ENCODE measurements at places on chromosomes 6 and 20.

DNA sequence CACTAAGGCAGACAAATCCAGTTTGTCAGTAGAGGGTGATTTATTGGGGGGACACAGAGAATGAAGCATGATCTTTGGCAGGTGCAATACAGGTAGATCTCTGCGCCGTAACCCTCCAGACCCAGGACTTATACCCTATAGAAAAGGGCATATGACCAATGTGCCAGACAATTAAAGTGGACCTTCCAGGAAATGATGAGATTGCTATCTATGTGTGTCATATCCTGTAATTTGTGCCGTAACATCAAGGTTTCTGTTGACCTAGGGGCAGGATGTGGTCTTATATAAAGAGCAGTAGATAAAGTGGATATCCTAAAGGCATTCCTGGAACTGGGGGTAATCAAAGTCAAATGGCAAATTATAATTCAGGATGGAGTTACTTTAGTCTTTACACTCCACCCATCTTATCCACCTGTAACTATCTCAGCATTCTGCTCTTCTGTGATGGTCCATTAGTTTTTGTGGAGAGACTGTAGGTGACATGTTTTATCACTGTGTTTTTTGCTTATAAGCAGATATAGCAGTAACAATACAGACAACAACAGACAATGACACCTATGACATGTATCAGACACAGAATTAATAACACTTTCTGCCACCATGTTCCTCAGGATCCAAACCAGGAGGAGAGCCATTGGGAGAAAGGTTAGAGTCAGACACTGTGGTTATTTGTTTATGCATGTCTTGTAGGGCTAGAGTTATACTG lies 43.1 kb upstream of the ZNF337 start:
- no peak for DNase-seq

GRCh38 chr20:17987988-17988387 lies 19.2 kb downstream of the MGME1 start:
- no peak for DNase-seq

DNA sequence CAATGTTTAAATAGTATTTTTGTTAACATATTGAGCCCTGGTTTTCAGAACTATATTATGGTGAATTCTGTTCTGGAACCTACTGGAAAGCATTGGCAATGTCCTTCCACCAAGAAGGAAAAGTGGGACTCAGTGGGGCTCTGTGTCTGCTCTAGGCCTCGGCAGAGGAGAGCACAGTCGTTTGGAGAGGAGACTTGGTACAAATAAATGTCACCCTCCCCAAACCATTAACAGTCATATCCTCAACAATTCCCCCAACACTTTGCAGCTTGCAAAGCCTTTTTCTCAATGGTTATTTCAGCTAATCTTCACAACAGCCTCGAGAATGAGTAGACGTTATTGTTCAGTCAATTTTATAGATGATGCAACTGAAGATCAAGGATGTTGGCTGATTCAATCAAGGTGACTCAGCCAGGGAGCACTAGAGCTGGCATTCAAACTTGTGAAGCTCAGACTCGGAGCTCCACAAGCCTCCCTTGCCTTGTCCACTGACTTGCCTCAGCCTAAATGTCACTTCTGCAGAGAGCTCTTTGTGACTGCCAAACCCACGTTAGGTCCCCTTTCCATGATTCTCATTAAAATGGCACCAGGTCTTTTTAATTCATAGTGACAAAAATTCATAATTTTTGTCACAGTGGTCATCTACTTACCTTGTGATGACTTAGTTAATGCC lies 60.6 kb downstream of the TOX2 start:
- DNase-seq, result no peak

- DNase-seq, result no peak
Measured at GRCh38 chr6:79742030-79742429, 110.9 kb downstream of the SH3BGRL2 start.

DNA sequence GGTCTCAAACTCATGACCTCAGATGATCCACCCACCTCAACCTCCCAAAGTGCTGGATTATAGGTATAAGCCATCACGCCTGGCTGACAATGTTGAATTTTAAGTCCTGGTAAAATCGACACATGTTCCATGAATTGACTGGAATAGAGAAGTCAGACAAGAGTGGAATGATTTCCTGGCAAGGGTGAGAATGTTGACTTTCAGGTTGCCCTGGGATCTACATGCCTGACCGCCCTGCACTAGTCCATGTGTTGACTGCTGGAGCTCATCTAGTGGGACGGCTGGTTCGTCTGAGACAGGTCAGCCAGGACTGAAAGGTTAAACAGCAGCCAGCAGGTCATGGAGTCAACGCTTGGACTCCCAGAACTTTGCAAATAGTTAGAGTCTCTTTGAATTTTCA lies 88.8 kb downstream of the SASH1 start:
- no peak for DNase-seq

GRCh38 chr6:146286961-146287360 lies 256.7 kb upstream of the RAB32 start:
- no peak for DNase-seq

DNA sequence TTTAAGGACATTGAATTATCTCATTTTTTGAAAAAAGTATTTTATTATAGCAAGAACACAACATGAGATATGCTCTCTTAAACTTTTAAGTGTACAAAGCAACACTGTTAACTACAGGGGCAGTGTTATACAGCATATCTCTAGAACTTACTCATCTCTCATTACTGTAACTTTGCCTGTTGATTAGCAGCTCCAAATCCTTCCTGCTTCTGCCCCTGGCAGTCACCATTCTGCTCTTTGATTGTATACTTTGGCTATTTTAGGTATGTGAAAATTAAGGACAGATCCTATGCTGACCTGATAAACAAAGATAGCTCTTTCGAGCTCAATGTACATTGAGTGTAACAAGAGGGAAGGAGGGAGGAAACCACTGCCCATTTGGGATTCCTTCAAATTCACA lies 1349.8 kb upstream of the GJE1 start:
- no peak for DNase-seq

GRCh38 chr6:63864061-63864460 lies 228.5 kb downstream of the PHF3 start:
- DNase-seq, result no peak

DNA sequence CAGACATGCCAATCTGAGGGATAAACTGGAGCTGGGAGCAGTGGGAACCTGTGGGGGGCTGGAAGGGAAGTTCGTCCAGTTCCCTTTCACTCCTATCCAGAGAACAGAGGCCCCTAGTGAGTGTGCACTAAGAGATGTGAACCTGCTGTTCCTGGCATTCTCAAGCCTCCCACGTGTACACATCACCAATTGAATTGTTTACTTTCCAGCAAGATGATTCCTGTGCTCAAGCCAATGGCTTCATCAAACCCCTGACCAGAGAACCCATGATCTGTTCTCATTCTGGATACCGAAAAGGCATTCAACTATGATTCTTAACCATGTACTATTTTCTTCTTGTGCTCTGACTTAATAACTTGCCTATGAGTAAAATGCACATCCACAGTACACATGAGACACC lies 10.2 kb upstream of the SLC22A3 start:
- no peak for DNase-seq

GRCh38 chr6:170039156-170040114 lies 251.4 kb downstream of the DLL1 start:
- no peak for DNase-seq

DNA sequence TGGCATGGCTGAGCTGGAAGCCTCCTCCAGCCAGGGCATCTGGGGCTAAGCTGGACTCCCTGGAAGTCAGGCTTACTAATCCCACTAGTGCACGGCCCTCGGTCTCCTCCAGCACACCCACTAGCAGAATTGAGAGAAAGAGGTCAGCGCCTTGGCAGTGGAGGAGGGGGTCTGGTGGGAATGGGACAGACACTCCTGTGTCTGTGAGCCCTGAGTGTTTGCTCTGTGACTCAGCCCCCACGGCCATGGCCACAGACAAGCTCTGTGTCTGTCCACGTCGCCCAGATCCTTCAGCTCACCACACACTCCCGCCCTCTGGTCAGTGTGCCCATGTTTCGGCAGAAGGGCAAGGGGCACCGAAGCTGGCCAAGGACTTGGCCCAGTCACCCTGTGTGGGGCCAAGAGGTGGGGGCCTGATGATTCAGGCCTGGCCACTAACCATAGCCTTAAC lies 8.8 kb downstream of the MDFI start:
- DNase-seq, result no peak

GRCh38 chr6:150243620-150244314 lies 100.9 kb downstream of the PPP1R14C start:
- no peak for DNase-seq

DNA sequence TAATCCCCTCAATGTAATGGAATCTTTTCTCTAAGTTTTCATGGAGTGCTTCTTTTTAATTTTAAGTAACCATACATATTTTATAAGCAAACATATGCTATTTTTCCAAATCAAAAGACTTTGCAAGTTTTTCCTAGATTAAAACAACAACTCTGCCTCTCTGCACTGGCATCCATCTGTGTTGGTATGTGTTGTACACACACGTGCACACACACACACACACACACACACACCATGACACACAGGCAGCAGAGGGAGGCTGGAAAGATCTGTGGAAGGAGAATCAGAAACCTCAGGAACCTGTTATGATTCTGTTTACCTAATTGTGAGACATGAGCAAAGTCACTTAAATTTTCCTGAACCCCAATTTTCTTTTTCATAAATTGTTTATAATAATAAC lies 295.0 kb upstream of the PRDM1 start:
- no peak for DNase-seq

GRCh38 chr6:135018941-135019340 lies 35.7 kb downstream of the HBS1L start:
- no peak for DNase-seq

GRCh38 chr6:44734886-44735629 lies 347.6 kb downstream of the CDC5L start:
- DNase-seq, result no peak
